ENCODE measurements at places on chromosomes 16 and 17.

- DNase-seq, result no peak
Measured at GRCh38 chr17:27802962-27803680, 2.8 kb upstream of the NOS2 start.

- no peak for DNase-seq
Measured at GRCh38 chr17:59372138-59372751, 40.8 kb downstream of the YPEL2 start.

DNA sequence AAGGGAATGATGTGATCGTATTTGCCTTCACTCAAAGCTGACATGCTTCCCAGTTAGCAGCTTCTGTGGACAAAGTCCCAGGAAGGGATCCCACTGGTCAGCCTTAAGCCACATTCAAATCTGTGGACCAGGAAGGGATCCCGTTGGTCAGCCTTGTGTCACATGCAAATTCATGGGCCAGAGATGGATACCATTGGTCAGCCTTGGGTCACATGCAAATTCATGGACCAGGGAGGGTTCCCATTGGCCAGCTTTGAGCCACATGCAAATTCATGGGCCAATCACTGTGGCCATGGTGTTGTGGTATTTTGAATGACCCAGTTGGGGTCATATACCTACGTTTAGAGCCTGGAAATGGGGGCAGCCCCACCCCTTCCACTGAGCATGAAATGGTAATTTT lies 201.6 kb downstream of the HS3ST4 start:
- DNase-seq, result no peak

DNA sequence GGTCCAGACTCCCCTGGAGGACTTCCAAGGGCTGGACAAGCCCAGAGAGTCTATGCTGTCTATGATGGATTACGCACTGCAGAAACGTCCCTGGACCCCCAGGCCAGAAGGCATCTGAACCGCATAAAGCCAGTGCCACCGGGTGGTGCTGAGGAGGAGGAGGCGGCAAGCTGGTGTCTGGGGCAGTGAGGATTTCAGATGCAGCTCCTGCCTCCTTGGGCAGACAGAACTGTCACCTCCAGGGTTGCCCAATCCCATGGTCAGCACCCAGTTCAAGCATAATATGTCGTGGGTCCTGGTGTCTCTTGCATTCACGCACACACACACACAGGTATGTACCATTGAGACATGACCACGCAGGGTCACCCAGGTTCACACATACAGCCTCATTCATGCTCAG lies 25.6 kb downstream of the RAP1GAP2 start:
- DNase-seq, result no peak

- no peak for DNase-seq
Measured at GRCh38 chr16:72560617-72561016, 388.7 kb upstream of the PMFBP1 start.

DNA sequence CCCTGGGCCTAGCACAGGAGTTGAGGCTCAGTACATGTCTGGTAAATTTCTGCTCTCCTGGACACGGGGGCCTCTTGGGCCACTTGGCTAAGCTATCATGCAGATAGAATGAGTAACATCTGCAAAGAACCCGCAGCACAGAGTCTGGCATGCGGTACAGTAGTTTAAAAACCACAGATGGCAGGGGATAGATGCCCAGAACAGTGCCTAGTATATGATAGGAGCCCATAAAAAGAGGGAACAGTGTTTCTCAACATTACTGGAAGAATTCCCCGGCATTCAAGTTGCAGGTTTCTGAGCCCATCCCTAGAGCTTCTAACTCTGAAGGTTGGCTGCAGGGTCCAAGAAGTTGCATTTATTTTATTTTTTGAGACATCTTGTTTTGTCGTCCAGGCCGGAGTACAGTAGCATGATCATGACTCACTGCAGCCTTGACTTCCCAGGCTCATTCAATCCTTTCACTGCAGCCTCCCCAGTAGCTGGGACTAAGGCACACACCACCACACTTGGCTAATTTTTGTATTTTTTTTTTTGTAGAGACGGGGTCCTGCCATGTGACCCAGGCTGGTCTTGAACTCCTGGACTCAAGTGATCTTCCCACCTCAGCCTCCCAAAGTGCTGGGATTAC lies 5.8 kb downstream of the CDIPT start:
- DNase-seq, result no peak

DNA sequence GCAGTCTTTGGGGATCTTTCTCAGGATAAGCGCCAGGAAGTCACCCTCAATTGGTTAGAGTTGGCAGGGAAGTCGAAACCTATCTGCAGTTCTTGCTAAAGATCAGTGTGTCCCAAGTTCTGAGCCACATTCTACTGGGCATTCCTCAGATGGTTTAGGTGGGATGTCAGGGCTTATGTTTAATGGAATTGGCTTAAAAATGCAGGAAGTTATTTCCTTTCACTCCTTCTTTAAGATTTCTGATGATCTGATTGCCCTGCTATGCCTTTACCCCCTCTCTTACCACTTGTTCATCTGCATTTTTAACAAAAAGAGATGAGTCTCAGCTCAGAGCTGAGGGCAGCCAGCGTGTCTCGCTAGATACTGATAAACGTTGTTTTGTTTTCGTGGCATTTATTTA lies 30.8 kb downstream of the FOXL1 start:
- no peak for DNase-seq

DNA sequence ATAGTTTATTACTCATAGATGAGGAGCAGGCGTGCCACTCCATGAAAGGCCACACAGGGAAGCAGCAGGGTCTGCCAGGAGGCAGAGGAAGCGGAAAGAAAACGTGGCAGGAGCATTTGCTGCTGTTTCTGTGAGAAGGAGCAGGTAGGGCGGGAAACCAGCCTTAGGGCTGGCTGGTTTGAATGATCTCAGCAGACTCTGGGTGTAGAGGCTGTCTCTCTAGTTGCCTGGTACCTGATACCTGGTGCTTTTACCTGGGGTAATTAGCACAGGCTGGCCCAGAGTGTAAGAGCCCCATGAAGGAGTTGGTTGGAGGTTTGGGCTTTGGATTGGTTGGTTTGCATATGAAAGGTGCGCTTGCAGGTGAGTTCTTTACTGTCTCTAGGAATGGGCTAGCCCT lies 205.0 kb upstream of the CACNG3 start:
- DNase-seq, result no peak

DNA sequence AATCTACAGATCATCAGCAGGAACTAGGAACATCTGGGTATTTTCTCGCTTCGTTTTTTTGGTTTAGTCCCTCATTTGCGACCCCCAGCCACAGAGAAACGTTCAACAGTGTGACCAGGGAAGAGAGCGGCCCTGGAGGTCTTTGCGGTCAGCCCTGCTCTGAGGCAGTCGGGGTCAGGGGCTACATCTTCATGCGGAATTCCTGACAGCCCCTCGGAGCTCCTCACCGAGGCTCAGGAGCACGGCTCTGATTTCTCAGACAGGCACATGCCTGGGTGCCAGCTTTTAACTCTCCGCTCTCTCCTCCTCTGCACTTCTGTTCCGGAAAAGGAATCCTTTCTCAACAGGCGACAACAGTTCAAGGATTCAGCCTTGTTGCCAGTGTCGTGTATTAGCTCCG lies 8.0 kb upstream of the WDR45B start:
- DNase-seq, result no peak

GRCh38 chr17:12599186-12599920 lies 66.3 kb upstream of the MYOCD start:
- no peak for DNase-seq

- DNase-seq, result no peak
Measured at GRCh38 chr17:44348234-44348987, 3.3 kb downstream of the GRN start.

DNA sequence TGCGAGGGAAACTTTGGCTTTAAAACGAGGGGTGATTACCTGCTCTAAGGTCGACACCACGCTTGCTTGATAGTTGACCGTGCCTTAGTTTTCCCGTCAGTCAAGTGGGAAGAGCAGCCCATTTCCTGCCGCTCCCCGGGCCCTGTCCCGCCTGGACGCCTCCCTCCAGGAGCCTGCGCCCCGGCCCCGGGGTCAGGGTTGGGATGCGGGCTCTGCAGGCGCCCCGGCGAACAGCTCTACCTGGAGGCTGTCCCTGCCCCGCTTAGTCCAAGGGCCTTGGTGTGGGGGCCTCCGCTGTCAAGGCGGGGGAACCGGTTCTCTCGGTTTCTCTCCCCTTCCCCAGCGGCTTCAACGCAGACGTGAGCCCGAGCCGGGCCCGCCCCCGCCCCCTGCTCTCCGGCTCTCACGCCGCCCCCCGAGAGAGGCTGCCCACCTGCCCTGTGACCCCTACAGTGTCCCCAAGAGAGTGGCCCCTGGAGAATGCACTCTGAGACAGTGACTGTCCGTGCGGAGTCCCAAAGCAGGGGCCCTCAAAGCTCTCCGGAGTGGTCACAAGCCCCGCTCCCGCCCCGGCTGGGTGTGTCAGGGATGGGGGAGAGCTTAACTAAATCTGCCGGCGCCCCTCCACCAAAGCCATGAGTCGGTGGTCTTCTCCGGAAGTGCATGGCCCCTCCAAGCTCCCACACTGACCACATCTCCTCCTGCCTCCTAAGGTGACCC lies 117.4 kb upstream of the SMURF2 start:
- no peak for DNase-seq

- DNase-seq, result no peak
Measured at GRCh38 chr17:60730273-60730672, 52.6 kb downstream of the BCAS3 start.

DNA sequence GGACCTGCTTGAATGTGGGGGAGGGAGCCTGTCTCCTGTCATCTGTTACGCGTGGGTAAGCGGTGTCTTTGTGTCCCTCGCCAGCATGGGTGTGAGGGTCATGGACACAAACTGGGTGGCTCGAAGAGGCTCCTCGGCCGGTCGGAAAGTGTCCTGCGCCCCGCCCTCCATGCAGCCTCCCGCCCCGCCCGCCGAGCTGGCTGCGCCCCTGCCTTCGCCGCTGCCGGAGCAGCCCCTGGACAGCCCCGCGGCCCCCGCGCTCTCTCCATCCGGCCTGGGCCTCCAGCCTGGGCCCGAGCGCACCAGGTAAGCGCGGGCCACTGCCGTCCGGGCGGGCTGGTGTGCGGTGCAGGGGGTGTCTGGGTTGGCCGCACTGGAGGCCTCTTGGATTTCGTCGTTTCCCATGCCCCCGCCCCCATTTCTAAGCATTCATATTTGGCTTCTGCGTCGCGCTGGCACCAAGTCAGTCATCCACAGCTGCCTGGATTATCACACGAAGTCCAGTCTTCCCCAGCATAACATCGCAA lies 43.8 kb downstream of the ELAC2 start:
- no peak for DNase-seq

DNA sequence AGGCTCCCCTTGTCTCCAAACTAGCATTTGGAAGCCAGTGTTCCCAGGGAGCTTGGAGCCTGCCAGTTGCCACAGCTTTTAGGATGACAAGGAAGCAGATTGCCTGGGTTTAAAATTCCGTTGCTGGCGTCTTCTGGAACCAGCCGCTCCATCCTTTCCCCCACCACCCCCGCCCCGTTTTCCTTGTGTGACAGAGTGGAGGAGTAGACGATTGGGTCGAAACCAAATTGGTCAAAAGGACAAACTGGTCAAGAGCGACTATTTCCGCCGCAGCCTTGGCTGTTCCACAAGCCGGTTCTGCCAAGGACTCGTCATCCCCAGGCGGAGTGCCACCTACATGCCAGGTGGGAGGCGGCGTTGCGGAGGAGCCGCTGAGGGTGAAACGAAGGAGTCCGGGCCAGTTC lies 91.1 kb downstream of the RPA1 start:
- no peak for DNase-seq

DNA sequence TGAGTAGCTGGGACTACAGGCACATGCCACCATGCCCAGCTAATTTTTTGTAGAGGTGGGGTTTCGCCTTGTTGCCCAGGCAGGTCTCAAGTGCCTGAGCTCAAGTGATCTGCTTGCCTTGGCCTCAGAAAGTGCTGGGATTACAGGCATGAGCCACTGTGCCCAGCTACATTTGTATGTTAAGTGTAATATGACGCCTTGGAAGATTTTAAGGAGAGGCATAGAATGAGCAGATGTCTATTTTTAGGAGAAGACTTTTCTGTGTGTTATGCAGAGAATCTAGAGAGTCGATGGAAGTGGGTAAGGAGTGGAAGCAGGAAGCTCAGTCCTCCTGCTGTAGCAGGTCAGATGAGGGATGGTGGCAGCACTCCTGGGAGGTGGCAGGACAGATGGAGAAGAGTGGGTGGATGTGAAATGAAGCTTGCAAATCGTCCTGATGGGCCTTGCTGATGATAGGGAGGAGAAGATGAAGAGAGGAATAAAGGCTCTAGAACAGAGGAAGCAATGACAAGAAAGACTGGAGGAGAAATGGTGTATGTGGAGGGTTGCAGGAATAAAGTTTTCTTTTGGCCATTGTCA lies 125.3 kb downstream of the SHISA6 start:
- DNase-seq, result no peak

DNA sequence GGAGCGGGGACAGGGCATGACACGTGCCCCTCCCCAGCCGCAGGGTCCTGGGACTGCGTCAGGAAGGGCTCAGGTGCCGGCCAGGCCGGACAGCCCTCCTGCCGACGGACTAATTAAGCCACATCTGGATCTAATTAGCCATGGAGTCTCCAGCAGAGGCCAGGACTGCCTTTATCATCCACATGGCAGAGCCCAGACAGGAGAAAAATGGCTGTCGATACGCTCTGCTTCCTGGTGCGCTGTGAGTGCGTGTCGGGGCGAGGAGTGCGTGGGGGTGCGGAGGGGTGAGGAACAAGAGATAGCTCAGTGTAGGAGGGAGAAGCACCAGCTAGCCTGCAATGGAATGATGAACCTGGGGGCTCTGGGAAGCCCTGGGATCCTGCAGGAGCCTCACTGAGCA lies 218.8 kb downstream of the IRF8 start:
- no peak for DNase-seq

DNA sequence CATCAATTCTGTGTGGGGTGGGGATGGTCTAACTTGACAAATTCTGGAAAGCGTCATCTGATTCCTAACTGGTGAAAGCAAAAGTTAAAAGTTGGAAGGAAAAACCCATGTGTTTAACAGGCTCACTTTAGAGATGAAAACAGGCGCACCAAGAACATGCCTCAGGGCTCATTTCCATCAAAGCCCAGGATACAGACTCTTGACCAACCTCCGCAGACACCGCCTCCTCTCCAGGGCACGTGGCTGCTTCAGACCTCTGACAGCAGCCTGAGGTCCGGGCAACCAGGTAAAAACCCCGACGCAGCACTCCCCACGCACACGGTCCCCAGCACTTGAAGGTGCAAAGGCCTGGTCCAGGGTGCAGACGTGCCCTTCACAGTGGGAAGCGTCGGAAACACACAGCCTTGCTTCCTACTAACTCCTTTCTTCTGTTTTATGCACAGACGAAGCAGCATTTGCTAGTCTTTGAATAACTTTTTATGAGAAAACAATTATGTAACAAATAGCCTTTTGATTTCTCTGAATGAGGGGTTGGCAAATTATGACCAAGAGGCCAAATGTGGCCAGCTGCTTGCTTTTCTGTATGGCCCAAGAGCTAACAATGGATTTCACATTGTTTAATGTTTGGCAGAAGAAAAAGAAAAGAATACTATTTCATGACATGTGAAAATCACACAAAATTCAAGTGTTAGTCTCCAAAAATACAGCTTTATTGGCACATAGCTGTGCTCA lies 44.2 kb upstream of the TRAP1 start:
- DNase-seq, result no peak
